ENCODE measurements at places on chromosomes 11 and 22. TPM values are rescaled to one million over a fixed set of nuclear protein-coding genes. Genes with fewer than 3 reads are reported as not detected.

The RBMXL2 gene
- not detected for total RNA-seq

- peak; percentile 87 for DNase-seq
Observed at GRCh38 chr22:37496651-37497050, 10.5 kb upstream of the MFNG start.

GRCh38 chr11:70540196-70540595, 141.9 kb downstream of the CTTN start:
- DNase-seq: no peak

GRCh38 chr11:58058276-58059006, 27.7 kb downstream of the OR6Q1 start:
- no peak for DNase-seq

DNA sequence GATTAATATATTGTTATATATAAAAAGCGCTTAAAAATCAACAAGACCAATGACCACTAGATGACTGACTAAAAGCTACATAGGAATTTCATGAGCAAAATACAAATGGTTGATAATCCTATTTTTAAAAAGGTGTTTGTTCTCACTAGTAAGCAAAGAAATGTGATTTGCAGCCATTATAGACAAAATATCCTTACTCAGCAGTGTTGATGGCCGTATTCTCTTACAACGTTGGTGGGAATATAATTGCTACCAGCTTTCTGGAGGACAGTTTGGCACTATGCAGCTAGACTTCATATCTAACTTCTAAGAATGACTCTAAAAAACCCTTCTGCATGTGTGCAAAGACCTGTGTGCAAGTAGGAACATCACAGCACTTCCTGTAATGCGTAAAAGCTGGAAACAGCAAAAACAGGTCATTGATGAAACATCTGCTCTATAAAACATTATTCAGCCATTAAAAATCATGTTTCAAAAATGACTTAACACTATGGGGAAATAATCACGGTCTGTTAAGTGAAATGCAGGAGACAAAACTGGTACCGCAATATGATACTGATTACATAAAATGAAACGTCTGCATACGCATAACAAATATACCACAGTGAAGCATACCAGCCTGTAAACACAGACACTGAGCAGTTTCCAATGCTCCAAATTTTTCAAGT, 70.1 kb upstream of the LINC01488 start:
- no peak for DNase-seq

GRCh38 chr11:100719362-100719761, 32.3 kb downstream of the ARHGAP42 start:
- DNase-seq: peak; percentile 46

DNA sequence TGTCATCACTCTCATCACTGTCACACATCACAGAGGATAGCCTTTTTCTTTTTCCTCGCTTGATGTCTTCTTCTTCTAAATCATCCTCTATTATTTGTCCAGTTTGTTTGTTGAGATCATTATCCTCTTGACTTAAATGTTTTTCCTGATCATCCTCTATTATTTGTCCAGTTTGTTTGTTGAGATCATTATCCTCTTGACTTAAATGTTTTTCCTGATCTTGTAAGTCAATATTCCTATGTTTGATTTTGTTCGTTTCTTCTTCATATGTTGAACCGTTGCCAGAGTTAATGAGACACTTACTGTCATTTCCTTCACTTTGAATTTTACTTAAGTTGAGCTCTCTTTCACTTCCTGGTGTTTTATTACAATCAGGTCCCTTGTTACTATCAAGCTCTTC, 5.6 kb downstream of the CCDC82 start:
- no peak for DNase-seq

GRCh38 chr11:102330231-102330630, 12.9 kb downstream of the BIRC3 start:
- DNase-seq: no peak
